ENCODE measurements at places on chromosomes 4 and X. TPM values are rescaled to one million over a fixed set of nuclear protein-coding genes. Genes with fewer than 3 reads are reported as not detected.

- peak; percentile 76 for DNase-seq
These were observed 403 bp upstream of the LGI2 start for GRCh38 chr4:25031077-25031621.

GRCh38 chrX:108696690-108697089 lies 39.7 kb downstream of the IRS4 start:
- no peak for DNase-seq

DNA sequence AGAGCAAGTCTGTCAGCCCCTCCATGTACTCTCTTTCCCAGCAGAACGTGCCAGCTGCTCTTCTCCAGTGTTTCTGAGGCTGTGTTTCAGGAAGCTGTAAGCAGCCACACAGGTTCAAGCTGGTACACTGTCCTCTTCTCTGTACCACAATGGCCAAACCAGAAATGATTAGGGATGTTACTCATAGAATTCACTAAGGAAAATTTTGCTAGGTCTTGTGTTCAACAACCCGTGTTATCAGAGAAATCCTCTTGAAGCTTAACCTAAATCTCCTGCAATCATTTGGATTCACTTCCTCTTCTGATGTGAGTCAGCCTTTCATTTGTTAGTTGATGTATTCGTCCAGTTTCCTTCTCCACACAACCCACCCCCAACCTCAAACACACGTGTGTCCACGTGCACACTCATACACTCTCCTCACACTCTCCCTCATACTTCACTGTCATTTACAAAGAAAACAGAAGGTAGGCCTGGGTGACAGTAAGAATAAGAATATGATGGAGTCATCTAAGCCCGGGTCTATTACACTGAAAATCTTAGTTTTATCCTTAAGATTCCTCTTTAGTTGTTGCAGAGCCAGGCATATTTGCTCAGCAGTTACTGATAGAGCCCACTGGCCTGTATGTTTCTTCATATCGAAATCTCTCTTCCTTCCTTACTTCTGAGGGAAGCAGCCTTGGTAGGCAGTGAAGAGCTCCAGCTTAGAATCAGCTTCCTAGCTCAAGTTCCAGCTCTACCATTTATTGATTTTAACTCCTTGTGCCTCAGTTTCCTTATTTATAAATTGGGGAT lies 63.4 kb downstream of the DCUN1D4 start:
- no peak for DNase-seq

ADH1B gene
- polyA plus RNA-seq = 38.6 TPM

Measured in kidney (tissue), 22 donors.